ENCODE measurements at places on chromosomes 5 and 9.
A peak's percentile ranks its signal among the peaks of the same experiment; 100 is the strongest.

DNA sequence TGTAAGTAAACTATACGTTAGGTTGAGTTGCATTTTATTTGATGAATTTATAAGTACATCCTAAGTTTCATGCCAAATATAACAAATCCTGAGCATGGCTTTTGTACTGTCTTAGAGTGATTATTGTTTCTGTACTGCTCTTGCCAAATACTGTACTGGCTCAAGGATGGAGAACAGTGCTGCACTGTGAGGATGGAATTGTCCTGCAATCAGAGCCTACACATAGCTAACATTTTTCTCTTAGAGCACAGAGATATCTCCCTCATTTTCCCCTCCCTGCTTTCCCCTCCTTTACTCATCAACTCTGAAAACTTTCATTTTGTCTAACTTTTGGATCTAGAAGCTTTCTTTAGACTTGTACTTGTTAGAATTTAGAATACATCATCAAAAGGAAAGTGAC, 28.3 kb downstream of the LRRC70 start:
- DNase-seq: no peak

DNA sequence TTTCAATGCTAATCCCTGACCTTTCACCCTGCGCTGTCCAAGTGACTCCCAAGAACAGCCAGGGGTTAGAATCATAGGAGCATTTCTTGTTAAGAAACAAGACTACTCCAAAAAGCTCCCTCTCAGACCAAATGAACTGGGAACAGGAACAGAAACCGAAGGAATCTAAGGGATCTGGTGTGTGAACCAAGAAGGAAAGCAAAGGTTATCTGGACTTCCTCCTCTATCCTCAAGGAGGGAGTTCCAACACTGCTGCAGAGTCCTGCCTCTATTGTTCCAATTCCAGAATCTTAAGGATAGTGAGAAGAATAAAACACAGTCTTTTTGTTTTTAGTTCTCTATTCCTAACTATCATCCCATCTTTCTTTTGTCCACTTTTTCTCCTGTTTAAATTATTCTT, 87.2 kb downstream of the EPB41L4A start:
- DNase-seq: no peak

- no peak for DNase-seq
Observed at GRCh38 chr5:128378196-128378595, 159.8 kb downstream of the FBN2 start.

GRCh38 chr5:61002611-61003355, 57.8 kb downstream of the NDUFAF2 start:
- DNase-seq: no peak

GRCh38 chr9:84542554-84542953, 127.0 kb upstream of the NTRK2 start:
- no peak for DNase-seq

- no peak for DNase-seq
Observed at GRCh38 chr5:112112346-112112745, 306.7 kb downstream of the EPB41L4A start.

GRCh38 chr5:72307968-72308852, 11.8 kb downstream of the MRPS27 start:
- peak; percentile 90 for DNase-seq

Data from NCI-H1105 treated with DMSO at 0.1 percent for 48 hours (cell line).